MCF 10A (cell line): ENCODE measurements at places on chromosomes 4 and X. TPM values are rescaled to one million over a fixed set of nuclear protein-coding genes. Genes with fewer than 3 reads are reported as not detected.

DNA sequence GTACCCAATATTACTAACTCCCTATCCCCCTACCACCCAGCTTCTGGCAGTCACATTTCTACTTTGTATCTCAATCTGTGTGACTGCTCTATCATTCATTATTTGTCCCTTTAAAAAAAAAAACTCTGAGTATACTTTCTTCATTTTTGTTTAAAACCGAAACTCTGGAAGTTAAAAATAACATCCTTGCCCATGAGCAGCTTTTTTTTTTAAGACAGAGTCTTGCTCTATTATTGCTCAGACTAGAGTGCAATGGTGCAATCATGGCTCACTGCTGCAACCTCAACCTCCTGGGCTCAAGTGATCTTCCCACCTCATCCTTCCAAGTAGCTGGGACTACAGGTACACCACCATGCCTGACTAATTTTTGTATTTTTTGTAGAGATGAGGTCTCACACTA, 15.8 kb downstream of the UBE2K start:
- DNase-seq = no peak

GRCh38 chr4:182010876-182011275, 232.3 kb upstream of the TENM3 start:
- no peak for DNase-seq

DNA sequence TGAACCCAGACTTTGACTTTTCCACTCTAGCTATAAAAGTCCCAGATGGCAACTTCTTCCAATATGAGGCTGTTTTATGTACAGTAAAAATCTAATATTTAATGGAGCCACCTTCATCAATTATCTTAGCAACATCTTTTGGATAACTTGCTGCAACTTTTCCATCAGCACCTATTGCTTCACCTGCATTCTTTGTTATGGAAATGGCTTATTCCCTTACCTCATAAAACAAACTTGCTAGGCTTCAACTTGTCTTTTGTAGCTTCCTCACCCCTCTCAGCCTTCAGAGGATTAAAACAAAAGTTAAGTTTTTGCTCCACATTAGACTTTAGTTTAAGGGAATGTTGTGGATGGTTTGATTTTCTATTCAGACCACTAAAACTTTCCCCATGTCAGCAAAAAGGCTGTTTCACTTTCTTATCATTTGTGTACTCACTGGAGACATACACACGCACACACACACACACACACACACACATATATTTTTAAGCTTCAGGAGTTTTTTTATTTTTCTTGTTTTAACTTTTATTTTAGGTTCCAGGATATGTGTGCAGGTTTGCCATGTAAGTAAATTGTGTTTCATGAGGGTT, 1296.1 kb upstream of the PABPC4L start:
- DNase-seq = no peak

- no peak for DNase-seq
Measured at GRCh38 chrX:13875572-13875971, 58.7 kb upstream of the GPM6B start.

Gene COL4A6
- 56.0 and 58.3 TPM in 2 replicates for total RNA-seq

Gene VEGFC
- total RNA-seq = 11.1 and 14.2 TPM in 2 replicates

Gene XKRX
- 0.17 and 0.26 TPM in 2 replicates for total RNA-seq
